Myocyte (in vitro differentiated cells): ENCODE measurements at places on chromosomes 1 and 21. TPM values are rescaled to one million over a fixed set of nuclear protein-coding genes. Genes with fewer than 3 reads are reported as not detected.

Gene CFH
- 142 and 143 TPM in 2 replicates for total RNA-seq

GRCh38 chr1:115141145-115141454, 51.8 kb upstream of the TSPAN2 start:
- no peak for DNase-seq

DNA sequence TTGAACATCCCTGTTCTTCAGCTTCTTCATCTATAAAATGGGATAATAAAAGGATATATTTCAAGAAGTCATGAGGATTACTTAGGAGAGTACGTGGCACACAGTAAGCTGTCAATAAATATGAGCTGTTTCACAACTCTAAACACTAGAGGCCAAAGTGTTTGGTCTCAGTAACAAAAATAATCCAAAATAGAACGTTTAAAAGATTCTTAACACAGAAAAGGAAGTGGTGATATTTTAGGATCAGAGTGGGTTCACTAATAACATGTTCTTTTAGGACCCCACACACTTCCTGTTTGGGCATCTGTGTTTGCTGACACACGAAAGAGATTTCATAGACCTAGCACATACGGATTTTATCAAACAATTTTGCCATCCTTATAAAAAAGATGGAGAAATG, 32.9 kb downstream of the TNFSF18 start:
- no peak for DNase-seq

DNA sequence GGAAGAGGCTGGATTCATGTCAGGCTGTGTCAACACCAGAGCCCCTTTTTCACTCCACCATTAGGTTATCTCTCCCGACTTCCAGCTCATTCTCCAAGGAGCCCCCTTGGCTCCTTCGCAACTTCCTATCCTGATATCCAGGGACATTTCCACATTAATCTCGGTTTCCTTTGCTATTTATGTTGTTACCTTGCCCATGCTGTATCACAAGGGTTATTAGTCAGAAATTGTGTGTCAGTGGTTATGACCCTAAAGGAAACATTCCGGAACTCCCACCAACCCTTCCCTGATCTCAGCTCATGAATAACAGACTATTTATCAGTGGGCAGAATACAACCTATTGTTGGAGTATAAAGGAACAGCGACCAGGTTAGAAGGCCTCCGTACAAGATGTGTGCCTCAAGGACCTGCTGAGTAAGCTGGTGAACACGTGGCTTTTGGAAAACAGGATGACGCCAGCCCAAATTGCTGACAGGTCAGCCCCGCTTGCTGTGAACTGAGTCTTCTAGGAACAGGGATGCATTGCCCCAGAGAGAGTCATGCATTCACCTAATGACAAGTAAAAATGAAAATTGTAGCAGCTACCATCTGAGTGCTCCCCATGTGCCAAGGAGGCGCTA, 121.5 kb downstream of the PLPP3 start:
- no peak for DNase-seq
